ENCODE measurements at places on chromosomes 13 and 19.

DNA sequence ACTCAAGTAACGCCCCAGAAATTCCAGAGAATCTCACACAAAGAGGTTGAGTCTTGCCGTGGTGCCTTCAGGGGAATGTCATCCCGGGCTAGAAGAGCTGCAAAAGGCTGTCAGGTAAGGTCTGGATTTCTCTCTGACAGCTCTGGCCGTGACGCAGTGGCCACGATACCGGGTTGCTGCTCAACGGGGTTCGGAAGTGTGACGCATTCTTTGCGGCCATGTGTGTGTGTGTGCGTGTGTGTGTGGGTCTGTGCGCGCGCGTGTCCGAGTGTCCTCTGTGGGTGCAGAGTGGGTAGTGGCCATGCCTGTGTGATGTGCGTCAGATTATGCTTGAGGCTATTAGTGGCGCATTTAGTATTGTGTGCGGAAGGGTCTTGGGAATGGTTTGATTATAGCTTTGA, 306 bp downstream of the ZNF540 start:
- DNase-seq = peak; percentile 58

DNA sequence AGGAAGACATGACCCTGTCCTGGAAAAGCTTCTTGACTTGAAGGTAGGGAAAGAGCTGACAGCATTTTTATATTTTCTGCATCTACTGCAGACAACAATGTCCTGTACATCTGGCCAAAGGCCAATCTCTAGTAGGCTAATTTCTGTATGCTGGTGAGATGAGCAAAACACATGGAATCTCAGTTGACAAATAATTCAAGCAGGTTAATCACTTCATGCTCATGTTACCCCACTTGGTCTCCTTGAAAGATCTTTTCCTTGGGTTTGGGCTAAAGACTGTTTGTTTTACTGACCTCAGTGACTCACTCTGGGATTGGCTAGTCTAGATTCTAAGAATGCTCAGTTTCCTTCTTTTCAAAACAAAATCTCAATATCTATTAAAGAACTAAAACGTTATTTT, 298.8 kb downstream of the LMO7 start:
- peak; percentile 62 for DNase-seq

- DNase-seq = peak; percentile 61
These were observed 2.8 kb downstream of the ZFP36 start for GRCh38 chr19:39409208-39410016.

DNA sequence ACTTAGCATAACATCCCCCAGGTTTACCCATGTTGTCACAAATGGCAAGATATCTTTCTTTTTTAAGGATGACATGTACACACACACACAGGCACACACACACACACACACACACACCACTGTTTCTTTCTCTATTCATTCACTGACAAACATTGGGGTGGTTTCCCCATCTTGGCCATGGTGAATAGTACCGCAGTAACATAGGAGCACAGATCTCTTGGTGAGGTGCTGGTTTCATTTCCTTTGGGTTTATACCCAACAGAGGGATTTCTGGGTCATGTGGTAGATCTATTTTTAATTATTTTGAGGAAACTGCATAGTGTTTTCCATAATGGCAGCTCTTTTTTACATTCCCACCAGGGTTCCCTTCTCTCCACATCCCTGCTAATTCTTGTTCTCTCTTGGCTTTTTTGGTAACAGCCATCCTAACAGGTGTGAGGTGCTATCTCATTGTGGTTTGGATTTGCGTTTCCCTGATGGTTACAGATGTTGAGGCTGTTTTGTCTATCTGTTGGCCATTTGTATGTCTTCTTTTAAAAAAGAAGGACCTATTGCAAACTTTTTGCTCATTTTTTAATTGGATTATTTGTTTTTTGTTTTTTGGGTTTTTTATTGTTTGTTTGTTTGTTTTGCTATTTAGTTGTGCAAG, 251.7 kb upstream of the IRS2 start:
- no peak for DNase-seq
